ENCODE measurements at places on chromosomes 12 and 14. TPM values are rescaled to one million over a fixed set of nuclear protein-coding genes. Genes with fewer than 3 reads are reported as not detected.

Gene RPS26
- total RNA-seq: 35.0 TPM

Gene ASB2
- 93.9 TPM for total RNA-seq

Gene RPGRIP1
- total RNA-seq: not detected

Gene FLVCR2
- 3.0 TPM for total RNA-seq

Gene NUP107
- 85.4 TPM for total RNA-seq

Gene CCDC60
- not detected for total RNA-seq

Gene PMEL
- total RNA-seq: 0.33 TPM

Gene NKX2-1
- not detected for total RNA-seq

Gene RAPGEF3
- 1.4 TPM for total RNA-seq

Gene NEMP1
- total RNA-seq: 51.7 TPM

Gene RNU6-8
- total RNA-seq: not detected

Gene TAS2R13
- 0.25 TPM for total RNA-seq

Gene AQP6
- not detected for total RNA-seq

Gene KDM5A
- total RNA-seq: 94.6 TPM

Gene TRMT5
- 7.1 TPM for total RNA-seq

Gene SP1
- total RNA-seq: 77.1 TPM

Gene NAV3
- not detected for total RNA-seq

Gene P2RX7
- total RNA-seq: 49.1 TPM

DNA sequence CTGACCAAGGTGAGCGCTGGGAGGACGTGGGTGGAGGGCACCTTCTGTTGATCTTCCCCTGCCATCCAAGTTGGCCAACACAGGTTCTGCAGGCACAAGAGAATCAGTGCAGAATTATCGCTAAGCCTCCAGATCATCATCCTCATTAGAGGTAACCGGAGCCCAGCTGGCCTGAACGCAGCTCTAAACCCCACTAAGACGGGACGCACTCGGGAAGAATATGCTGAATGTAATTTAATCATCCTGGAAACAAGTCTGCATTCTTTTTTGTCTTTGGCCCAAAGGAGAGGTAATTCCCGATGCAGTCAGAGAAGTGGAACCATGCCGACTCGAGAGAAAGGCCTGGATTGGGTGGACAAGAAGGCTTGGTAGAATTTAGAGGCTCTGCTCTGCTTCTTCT lies 111.0 kb upstream of the GSC start:
- H3K4me3 ChIP-seq: no peak overlapping the region
- no peaks in the 10 kb centered on the region for H3K36me3 ChIP-seq
- H3K27me3 ChIP-seq: peaks cover 4% of the 10 kb centered on the region
- no peak overlapping the region for H3K27ac ChIP-seq

DNA sequence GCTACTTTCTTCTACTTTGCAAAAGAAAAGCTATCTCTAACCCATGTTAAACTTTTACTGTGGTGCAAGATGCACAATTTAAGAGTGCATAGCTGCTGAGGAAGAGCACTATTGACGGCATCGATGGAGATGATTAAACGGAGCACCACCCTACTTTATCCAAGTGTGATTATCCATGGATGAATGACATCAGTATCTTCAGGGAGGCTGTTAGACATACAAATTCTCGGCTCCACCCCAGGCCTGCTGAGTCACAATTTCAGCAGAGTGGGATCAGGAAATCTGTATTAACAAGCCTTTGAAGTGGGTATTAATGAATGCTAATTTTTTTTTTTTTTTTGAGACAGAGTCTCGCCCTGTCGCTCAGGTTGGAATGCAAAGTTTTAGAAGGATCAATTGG lies 16.2 kb downstream of the SLC2A14 start:
- peaks cover 4% of the 10 kb centered on the region for H3K4me1 ChIP-seq
- H3K27me3 ChIP-seq: peaks cover 26% of the 10 kb centered on the region
- no peaks in the 10 kb centered on the region for H3K36me3 ChIP-seq
- no peak for DNase-seq
- no peak overlapping the region for H3K4me3 ChIP-seq

GRCh38 chr12:124764451-124764850 lies 99.2 kb downstream of the SCARB1 start:
- peaks cover 5% of the 10 kb centered on the region for H3K4me1 ChIP-seq
- DNase-seq: peak; percentile 29
- H3K27me3 ChIP-seq: peaks cover 27% of the 10 kb centered on the region

DNA sequence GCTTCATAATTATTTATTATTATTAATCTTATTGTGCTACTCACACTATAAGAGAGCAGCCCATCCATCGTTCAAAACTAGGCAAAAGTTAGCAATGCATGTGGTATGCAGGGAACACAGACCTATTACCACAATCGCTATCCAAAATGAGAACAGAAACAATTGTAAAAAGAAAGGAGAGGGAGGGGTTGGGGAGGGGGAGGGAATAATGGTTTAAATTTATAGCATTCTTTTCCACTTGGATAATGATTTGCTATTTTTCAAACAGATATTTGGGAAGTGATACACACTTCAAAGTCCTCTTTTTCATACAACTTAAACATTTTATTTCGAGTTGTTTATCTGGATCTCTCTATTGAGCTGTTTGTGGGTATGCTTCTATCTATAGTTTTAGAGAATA lies 248.6 kb upstream of the SOX5 start:
- no peak for DNase-seq
- H3K4me3 ChIP-seq: no peak overlapping the region
- no peaks in the 10 kb centered on the region for H3K4me1 ChIP-seq
- no peaks in the 10 kb centered on the region for H3K36me3 ChIP-seq
- H3K27me3 ChIP-seq: no peaks in the 10 kb centered on the region
- H3K27ac ChIP-seq: no peak overlapping the region

GRCh38 chr12:5554711-5555110 lies 122.8 kb downstream of the NTF3 start:
- no peak overlapping the region for H3K4me3 ChIP-seq
- DNase-seq: no peak
- no peaks in the 10 kb centered on the region for H3K4me1 ChIP-seq
- H3K27ac ChIP-seq: no peak overlapping the region
- H3K36me3 ChIP-seq: no peaks in the 10 kb centered on the region

GRCh38 chr14:54025661-54026060 lies 69.0 kb upstream of the BMP4 start:
- H3K27ac ChIP-seq: no peak overlapping the region
- H3K36me3 ChIP-seq: no peaks in the 10 kb centered on the region
- no peaks in the 10 kb centered on the region for H3K4me1 ChIP-seq
- no peaks in the 10 kb centered on the region for H3K27me3 ChIP-seq
- H3K4me3 ChIP-seq: no peak overlapping the region

GRCh38 chr14:68516342-68516741 lies 276.5 kb downstream of the ZFP36L1 start:
- H3K27ac ChIP-seq: no peak overlapping the region
- DNase-seq: no peak
- no peaks in the 10 kb centered on the region for H3K36me3 ChIP-seq
- H3K4me3 ChIP-seq: no peak overlapping the region
- peaks cover 10% of the 10 kb centered on the region for H3K4me1 ChIP-seq

- no peaks in the 10 kb centered on the region for H3K27me3 ChIP-seq
- no peak overlapping the region for H3K27ac ChIP-seq
- H3K4me1 ChIP-seq: no peaks in the 10 kb centered on the region
- no peak for DNase-seq
- H3K36me3 ChIP-seq: no peaks in the 10 kb centered on the region
- H3K4me3 ChIP-seq: no peak overlapping the region
Measured at GRCh38 chr12:125145196-125145595, 80.0 kb downstream of the AACS start.

DNA sequence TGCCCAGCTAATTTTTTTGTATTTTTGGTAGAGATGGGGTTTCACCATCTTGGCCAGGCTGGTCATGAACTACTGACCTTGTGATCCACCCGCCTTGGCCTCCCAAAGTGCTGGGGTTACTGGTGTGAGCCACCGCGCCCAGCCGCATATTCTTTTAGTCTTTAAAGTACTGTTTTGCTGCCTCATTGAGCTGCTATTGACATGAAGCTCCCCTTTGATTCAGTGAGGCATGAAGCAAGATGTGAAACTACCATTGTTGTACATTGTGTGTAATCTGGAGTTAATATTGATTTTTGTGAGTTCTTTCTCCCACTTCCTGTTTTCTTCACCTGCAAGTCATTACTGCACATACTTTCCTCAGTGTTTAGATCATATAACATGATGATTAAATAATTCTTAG lies 80.8 kb downstream of the MNAT1 start:
- H3K27ac ChIP-seq: no peak overlapping the region
- DNase-seq: no peak
- no peak overlapping the region for H3K4me3 ChIP-seq
- no peaks in the 10 kb centered on the region for H3K27me3 ChIP-seq
- H3K36me3 ChIP-seq: peaks cover 24% of the 10 kb centered on the region

- no peak overlapping the region for H3K4me3 ChIP-seq
- peaks cover 39% of the 10 kb centered on the region for H3K4me1 ChIP-seq
- no peak for DNase-seq
- H3K36me3 ChIP-seq: no peaks in the 10 kb centered on the region
- H3K27me3 ChIP-seq: peaks cover 7% of the 10 kb centered on the region
- H3K27ac ChIP-seq: no peak overlapping the region
Measured at GRCh38 chr14:75299576-75299975, 20.9 kb downstream of the FOS start.

- H3K36me3 ChIP-seq: no peaks in the 10 kb centered on the region
- DNase-seq: no peak
- no peaks in the 10 kb centered on the region for H3K4me1 ChIP-seq
- H3K27me3 ChIP-seq: peaks cover 2% of the 10 kb centered on the region
- H3K27ac ChIP-seq: no peak overlapping the region
Measured at GRCh38 chr12:118436002-118436730, 59.8 kb downstream of the SUDS3 start.

DNA sequence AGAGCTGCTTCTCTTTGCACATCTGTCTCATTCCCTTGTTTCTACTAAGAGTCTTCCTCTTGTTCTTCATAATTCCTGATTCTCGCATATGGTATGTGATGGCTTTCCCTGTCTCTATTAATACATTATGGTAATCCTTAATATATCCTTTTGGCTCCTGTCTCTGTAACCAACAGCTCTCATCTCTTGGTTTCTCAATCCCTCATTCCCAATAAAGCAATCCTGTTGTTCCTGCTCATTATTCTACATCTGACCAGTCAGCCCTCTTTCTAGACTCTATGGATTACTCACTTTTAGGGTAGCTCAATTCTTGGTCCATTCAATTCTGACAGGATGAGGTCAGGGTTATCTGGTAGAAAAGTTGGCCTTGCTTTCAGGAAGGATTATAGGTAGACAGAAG lies 349.9 kb downstream of the LRIG3 start:
- H3K27ac ChIP-seq: no peak overlapping the region
- H3K4me3 ChIP-seq: no peak overlapping the region
- no peaks in the 10 kb centered on the region for H3K4me1 ChIP-seq
- no peak for DNase-seq
- H3K27me3 ChIP-seq: no peaks in the 10 kb centered on the region
- H3K36me3 ChIP-seq: no peaks in the 10 kb centered on the region

- H3K36me3 ChIP-seq: no peaks in the 10 kb centered on the region
- H3K27ac ChIP-seq: no peak overlapping the region
- no peaks in the 10 kb centered on the region for H3K27me3 ChIP-seq
- H3K4me1 ChIP-seq: no peaks in the 10 kb centered on the region
Measured at GRCh38 chr14:81767266-81767995, 233.8 kb upstream of the SEL1L start.

DNA sequence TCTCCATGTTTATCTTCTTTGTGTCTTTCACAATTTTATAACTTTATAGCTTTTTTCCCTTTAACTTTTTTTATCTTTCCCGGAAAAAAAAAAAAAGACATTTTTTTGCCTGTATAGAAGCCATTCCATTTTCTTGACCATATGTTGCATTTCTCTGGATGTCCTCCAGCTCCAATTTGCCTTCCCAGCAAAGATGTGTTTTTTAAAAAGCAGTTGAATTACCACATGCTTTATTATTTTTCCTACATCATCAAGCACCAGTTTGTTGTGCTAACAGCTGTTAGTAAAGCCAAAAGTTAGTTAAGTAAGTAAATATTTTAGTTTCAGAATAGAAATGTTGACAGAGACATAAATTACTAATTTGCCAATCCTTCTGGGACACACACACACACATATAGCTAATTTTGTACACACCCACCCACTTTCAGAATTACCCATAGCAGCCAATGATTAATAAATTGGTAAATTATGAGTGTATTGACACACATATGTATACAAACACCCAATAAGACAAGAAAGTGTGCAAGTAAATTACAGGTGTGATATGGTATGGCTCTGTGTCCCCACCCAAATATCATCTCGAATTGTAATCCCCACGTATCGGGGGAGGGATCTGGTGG lies 118.3 kb downstream of the SLC38A6 start:
- no peaks in the 10 kb centered on the region for H3K27me3 ChIP-seq
- DNase-seq: no peak
- H3K36me3 ChIP-seq: peaks cover 30% of the 10 kb centered on the region
- no peak overlapping the region for H3K4me3 ChIP-seq

DNA sequence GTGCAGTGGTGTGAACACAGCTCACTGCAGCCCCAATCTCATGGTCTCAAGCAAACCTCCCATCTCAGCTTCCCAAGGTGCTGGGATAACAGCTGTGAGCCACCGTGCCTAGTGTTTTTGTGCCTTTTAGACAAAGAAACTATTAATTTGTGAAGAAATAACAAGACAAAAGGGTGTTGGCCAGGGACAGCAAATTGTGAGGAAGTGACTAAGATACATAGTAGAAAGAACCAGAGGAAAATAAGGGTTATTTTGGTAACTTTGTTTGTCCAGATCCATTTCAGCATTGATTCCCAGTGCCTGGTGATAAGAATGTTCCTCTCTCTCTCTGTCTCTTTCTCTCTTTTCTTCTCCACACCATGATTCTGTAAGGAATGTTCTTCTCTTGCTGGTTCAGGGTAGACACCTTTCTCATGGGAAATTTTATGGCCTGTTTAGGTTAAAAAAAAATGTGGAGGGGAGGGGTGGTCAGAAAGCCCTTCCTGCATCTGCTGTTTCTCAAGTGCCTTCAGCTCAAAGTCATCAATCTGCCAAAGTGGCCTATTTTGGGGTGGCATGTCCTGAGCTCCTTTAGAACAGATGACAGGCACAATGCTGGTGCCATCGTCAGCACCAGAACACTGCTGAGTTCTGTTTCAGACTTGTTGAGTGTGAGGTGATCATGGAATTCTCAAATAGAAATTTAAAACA lies 184.4 kb upstream of the EEA1 start:
- no peaks in the 10 kb centered on the region for H3K4me1 ChIP-seq
- H3K27me3 ChIP-seq: no peaks in the 10 kb centered on the region
- no peak overlapping the region for H3K4me3 ChIP-seq
- no peak for DNase-seq
- H3K27ac ChIP-seq: no peak overlapping the region
- no peaks in the 10 kb centered on the region for H3K36me3 ChIP-seq

GRCh38 chr14:102768223-102769048 lies 8.8 kb upstream of the TRAF3 start:
- H3K4me1 ChIP-seq: peaks cover 10% of the 10 kb centered on the region
- no peak overlapping the region for H3K4me3 ChIP-seq
- H3K27me3 ChIP-seq: no peaks in the 10 kb centered on the region
- no peak overlapping the region for H3K27ac ChIP-seq

DNA sequence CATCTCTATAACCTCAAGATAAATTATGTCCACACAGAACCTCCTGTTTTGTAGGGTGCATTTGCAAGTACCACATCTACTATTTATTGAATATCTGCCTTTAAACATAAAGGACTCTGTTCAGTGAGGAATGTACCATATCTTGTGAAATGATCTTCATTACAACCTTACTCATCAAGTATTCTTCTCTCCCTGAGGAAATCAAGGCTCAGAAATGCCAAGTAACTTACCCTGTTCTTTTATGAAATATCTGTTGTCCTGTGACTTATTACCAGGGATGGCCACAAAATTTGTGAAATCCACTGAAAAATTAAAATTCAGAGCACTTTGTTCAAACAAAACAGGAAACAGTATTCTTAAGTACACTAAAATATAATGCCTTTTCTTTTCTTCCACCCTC lies 366.7 kb downstream of the GALC start:
- no peaks in the 10 kb centered on the region for H3K4me1 ChIP-seq
- no peak for DNase-seq
- no peaks in the 10 kb centered on the region for H3K36me3 ChIP-seq
- no peak overlapping the region for H3K4me3 ChIP-seq

GRCh38 chr12:110270125-110270962 lies 10.7 kb upstream of the ATP2A2 start:
- H3K36me3 ChIP-seq: no peaks in the 10 kb centered on the region
- no peak for DNase-seq
- no peak overlapping the region for H3K27ac ChIP-seq

Measured in activated CD4-positive, alpha-beta memory T cell treated with anti-CD3 and anti-CD28 coated beads, Interleukin-2, amount 10 ng/mL, durations not matched to agents 7 days and 5 days (primary cell).